Fibroblast of upper back skin (primary cell): ENCODE measurements at places on chromosomes 2 and 18.

DNA sequence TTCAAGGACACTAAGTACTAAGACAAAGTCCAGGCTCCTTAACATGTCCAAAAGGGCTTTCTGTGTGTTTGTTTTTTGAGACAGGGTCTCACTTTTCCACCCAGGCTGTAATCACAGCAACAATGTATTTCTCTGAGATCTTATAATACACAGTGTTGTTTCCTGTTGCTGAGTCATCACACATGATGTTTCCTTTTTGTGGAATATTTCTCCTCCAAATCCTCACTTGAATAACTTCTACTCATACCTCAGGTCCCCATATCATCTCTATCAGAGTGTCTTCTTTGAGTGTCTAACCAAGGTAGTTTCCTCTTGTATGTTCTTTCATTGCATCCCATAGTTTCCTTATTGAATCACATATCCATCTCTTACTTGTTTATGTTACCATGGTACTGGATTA lies 632.0 kb upstream of the PIK3C3 start:
- no peak for DNase-seq

GRCh38 chr2:27451095-27451494 lies 8.9 kb downstream of the KRTCAP3 start:
- DNase-seq = no peak

DNA sequence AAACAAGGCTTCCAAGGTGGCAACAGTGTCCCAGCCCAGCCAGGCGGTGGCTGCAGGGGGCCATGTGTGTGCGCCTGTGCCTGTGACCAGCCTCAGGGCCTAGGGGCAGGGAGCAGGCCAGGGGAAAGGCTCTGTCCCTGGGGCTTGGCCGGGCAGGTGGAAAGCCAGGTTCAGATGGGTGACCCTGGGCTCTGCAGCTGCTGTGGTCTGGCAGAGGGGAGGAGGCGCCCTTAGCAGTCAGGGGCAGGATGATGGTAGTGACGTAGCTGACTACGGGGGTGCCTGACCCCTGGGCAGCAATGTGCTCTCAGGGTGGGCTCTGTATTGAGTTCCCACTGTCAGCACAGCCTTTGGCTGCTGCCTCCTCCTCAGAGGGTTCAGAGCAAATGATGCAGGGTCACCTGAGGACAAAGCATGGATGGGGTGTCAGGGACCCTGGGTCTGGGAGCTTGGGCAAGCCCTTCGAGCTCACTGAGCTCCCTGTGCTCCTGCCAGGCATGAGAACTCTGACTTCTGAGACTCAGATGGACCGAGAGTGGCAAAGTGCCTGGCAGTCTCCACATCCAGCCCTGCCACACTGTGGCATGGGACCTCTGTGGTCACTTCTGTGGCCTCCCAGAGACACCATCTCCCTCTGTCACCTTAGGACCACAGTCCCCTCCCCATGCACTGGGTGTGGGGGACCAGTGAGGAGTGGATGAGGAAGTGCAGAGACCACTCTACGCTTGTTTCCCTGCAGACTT lies 56.6 kb upstream of the ALPP start:
- DNase-seq = no peak

- DNase-seq = no peak
Observed at GRCh38 chr18:3513481-3513880, 63.5 kb downstream of the TGIF1 start.

GRCh38 chr18:3794537-3795348 lies 344.8 kb downstream of the TGIF1 start:
- DNase-seq = peak; percentile 98

- DNase-seq = no peak
Observed at GRCh38 chr2:10901160-10901939, 10.4 kb upstream of the KCNF1 start.

DNA sequence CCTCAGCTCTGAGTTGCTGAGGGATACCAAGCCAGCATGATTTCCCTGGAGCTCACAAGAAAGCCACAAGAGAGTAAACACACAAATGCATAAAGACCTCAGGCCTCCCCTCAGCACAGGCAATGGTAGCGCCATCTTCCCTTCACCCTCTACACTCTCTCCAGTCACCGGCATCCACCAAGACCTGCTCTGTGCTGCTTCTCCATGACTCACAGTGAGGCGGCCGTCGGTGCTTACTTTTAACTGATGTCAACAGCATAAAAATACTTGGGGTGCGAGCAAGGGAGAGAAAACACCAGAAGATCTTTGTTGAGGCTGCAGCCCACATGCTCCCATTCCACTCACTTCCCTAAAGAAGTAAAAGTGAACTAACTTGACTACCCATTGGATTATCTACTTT lies 46.7 kb downstream of the L3MBTL4 start:
- DNase-seq = no peak

GRCh38 chr2:70113359-70114070 lies 26.2 kb downstream of the PCBP1 start:
- no peak for DNase-seq

- no peak for DNase-seq
Observed at GRCh38 chr2:39370101-39370500, 67.0 kb downstream of the MAP4K3 start.

DNA sequence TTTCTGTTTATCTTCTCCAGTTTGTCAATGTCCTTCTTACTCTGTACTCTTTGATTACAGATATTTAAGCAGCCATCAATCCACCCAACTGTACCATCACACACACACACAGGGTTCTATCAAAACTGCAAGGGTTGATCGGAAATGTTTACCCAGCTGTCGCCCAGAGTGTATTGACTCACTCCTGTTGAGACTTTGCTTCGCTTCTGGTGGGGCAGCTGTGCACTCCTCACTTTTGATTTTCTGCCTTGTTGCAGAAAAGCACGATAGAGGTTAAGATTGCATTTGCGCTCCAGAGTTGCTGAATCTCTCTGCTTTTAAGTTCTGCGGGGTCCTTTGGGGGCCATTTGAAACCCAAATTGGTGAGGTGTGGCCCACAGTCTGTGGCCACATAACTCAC lies 216.2 kb downstream of the SETBP1 start:
- no peak for DNase-seq

- no peak for DNase-seq
Observed at GRCh38 chr2:38925982-38926381, 36.3 kb downstream of the ARHGEF33 start.

DNA sequence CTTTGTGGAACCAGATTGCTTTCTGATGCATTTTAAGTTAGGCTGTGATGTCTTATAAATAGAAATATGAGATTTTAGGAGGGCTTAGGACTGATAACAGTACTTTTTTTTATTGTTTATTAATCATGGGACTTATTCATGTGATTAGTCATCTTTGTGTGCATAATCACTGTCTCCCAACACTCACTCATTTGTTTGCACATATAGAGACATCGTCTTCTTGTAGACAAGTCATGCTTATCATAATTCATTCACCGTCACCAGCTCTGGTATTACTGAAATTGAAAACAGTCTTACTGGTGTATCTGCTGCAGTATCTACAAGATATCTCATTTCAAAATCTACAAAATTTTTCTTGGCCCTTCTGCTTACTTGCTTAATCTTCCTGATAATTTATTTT lies 45.8 kb downstream of the WDR7 start:
- no peak for DNase-seq

- no peak for DNase-seq
Observed at GRCh38 chr2:166148500-166149400, 20.9 kb upstream of the SCN1A start.

GRCh38 chr2:238383743-238384380 lies 42.9 kb upstream of the ASB1 start:
- DNase-seq = no peak

- DNase-seq = peak; percentile 45
Observed at GRCh38 chr2:119431976-119432850, 559 bp downstream of the TMEM37 start.

DNA sequence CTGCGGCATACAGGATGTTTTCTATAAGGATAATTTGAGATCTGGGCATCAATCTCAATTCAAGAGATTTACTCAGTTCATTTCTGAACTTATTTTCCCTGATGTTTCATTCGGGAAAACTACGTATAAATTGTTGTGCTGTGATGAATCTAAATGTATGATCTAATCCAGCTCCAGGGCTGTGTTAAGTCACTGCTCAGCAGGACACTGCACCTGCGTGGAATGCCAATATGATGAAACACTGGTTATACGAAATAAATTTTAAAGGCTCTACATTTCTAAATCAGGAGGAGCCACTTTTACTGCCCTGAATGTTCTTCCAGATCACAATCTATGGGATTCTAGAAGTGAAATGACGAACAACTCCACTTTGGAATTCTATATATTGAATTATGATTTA lies 259.0 kb downstream of the HNMT start:
- DNase-seq = no peak

DNA sequence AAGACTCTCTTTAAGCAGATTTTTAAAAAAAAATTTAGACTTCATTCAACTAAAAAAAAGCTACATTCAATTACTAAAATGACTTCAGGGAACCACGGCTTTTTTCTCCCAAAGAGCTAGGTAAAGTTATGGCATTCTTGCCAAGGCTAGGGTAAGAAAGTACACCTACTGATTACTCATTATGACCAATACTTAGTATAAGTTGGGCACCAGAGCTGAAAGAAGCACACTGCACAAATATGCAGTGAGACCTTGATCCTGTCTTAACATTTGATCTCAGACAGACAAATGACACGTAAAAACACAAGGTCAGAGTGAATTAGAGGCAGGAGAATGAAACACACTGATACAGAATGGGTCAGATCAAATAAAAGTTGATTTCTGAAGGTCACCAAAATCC lies 88.7 kb downstream of the THADA start:
- no peak for DNase-seq

DNA sequence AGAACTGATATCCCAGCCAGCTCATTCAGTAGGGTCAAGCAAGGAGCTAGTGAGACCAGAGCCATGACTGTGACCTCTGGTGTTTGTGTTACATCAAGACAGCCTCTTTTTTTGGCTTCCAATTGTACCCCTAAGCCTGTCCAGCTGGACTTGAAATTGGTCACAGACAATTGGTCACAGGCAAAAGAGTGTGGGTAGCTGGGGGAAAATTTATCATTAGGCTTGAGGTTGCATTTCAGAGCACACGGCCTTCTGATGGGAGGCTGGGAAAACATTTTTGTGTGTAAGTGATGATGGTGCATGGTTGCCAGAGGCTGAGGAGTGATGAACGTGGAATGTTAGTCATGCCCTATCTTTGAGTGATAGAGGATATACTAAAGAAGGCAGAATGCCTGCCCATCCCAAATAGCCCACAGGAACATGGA lies 285.1 kb upstream of the SLC14A2 start:
- peak; percentile 62 for DNase-seq
